ENCODE measurements at places on chromosomes 13 and 19. TPM values are rescaled to one million over a fixed set of nuclear protein-coding genes. Genes with fewer than 3 reads are reported as not detected.
A peak's percentile ranks its signal among the peaks of the same experiment; 100 is the strongest.

DNA sequence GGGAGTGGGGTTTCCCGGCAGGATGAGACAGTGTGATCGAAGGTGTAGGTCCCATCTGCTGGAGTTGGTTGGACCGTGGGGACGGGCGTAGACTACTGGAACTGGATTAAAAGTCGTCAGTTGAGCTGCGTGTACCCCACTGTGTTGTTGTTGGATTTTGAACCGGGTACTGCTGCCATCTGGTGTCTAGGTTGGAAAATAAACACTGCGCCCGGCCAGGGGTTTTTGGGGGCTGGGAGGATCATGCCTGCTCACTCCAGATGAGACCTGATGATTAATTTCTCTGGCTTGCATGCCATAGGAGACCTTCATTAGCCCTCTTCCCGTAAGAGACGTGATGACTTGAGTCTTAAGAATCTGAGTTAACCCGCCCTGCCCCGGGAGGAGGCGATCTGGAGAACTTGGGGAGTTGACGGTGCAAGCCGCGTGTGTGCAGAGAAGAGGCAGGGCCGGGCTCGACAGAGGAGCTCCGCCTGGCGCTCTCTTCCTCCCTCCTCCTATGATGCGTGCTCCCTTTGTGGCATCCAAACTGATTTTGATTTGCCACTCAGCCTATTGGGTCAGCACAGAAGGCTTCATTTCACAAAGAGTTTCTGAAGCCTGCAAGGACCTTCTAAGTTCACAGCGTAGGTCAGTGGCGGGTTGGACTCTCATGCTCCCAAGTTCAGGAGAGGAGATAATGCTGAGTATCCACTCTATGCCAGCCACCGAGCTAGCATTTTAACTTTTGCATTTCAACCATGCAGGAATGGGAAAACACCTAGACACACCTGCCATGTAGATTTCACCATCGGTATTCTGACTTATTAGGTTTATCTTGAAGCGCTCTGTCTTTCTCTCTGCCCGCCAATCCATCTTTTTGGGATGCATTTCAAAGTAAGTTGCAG is 2.7 kb downstream of the UHRF1 start:
- DNase-seq = peak; percentile 75

GRCh38 chr19:6271721-6272410 is 7.9 kb downstream of the MLLT1 start:
- no peak for DNase-seq

DNA sequence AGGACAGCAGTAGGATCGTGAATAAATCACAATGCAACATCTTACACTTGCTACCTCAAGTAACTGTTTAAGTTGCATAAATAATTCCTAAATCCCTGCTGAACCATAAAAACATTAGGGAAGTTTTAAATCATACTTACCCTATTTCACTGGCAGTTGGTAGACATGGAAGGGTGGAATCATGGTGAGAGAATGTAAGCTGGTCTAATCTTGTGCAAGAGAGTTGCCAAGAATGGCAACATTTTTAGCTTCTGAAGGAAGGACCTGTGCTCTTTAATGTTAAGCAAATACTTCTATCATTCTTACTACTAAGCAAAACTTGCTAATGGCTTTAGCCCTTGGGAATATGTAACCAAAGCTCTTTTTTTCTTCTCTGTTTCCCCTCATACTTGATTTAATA is 46.8 kb downstream of the MTUS2 start:
- DNase-seq = no peak

GRCh38 chr19:51686171-51686570 is 7.0 kb upstream of the SPACA6 start:
- DNase-seq = no peak

DNA sequence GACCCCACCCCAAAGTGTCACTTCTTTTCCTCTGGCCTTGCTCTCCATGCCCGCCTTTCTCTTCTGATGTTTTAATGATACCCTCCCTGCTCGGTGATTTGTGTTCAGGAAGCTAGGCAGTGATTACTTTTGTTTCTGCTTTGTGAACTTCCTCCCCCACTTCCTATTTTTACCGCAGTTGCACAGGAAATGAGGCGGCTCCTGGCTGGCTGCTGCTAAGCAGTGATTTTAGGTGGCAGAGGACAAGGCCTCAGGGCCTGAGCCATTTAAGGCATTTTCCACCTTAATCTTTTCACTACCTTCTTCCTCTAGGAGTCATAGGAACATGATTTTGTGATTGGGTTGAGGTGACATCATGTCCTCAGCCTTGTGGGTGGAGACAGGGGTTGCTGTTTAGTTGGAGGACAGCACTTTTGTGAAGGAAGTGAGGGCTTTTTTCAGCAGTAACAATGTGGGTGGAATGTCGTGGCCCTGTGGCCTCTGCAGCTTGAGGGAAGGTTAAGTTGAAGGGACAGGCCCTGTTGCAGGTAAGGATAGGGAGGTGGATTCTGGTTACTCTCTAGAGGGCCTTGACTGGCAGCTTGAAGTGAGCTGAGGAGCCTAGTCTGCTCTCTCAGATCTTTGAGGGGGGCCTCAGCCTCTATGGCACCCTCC is 15.7 kb downstream of the GARRE1 start:
- DNase-seq = peak; percentile 89

DNA sequence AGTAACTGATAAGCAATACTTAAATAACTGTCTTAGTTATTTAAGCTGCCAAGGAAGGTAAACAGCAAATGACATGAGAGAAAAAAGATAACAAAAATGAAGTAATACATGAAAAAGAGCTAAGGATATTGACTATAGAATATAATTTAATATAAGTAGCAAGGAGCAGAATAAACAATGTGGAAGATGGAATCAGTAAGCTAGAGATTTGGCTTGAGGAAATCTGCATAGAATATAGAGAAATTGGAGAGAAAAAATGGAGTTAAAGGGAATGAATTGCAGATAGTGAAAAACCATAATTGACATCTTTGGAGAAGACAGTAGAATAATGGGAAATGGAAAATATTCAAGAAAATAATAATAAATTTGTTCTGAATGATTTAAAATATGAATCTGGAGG is 127.1 kb downstream of the PDS5B start:
- DNase-seq = no peak

- no peak for DNase-seq
Observed at GRCh38 chr13:24232474-24232873, 72.0 kb downstream of the SPATA13 start.

DNA sequence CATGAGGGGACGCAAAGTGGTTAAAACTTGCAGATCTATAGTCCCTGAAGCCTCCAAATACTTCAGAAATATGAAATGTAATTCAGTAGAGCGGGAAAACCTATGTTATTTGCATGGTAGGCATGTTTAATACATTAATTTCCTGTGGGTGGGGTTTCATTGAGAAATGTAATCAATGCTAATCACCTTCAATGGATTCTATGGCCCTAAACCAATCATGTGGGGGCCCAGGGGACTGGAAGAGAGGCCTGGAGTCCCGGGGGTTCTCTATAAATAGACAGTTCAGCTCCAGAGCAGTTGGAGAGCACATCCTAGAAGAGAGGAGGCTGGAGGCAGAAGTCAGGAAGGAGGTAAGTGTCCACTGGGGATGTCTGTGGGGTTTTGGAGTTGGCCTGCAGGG is at the start of gene ZSCAN5C:
TSS of gene ZSCAN5C (plus strand) at position 301 of the 400 bp plus-strand sequence. CDS start 3,641 bp downstream, outside the sequence.
- no peak for DNase-seq

DNA sequence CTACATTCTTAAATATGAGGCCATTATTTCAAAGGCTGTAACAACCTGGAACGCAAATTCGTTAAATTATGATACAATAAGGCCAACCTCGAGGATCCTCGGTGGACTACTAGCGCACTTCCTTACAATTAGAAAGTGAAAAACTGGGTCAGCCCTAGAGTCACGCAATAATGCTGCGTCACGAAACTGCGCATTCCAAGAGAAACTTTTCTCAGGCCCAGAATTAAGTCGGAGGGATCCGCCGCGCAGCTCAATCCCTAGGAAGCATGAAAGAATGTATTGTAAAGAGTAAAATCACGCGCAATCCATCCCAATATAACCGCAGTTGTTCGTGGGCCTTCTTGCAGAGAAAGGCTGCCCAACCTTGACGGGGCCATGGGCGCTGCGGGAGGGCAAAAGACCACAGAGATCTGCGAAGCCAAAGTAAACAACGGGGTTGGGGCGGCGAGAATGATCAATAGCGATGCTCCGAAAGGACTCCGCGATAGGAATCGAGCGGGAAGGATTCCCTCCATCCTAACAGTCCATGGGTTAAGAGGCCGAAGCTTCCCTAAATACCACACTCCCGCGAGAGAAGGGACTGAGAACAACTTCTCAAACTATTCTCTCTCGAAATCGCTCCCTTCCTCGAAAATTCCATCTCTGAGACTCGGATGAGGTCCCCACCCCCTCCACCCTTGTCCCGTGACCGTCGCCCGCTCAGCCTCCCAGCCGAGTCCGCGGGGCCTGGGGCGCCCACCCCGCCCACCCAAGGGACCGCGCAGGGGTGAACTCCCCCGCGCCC is 564 bp downstream of the SPART start:
- no peak for DNase-seq

DNA sequence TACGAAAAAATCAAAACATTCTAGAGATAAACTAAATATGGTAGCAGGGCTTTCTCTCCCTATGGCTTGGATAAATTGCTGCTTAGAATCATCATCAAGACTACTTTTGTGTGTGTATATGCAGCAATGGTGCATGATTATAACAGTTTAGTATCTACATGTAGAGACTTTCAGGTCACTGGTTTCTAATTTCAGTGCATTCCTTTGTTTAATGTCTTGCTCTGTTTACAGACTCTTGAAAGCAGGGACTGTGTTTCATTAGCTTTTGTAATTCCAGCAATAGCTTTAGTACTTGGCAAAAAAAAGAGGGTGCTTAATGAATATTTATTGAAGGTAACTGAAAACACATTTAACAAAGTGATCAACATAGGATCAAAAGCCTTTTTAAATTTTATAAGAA is 420.7 kb downstream of the PCDH9 start:
- DNase-seq = no peak

DNA sequence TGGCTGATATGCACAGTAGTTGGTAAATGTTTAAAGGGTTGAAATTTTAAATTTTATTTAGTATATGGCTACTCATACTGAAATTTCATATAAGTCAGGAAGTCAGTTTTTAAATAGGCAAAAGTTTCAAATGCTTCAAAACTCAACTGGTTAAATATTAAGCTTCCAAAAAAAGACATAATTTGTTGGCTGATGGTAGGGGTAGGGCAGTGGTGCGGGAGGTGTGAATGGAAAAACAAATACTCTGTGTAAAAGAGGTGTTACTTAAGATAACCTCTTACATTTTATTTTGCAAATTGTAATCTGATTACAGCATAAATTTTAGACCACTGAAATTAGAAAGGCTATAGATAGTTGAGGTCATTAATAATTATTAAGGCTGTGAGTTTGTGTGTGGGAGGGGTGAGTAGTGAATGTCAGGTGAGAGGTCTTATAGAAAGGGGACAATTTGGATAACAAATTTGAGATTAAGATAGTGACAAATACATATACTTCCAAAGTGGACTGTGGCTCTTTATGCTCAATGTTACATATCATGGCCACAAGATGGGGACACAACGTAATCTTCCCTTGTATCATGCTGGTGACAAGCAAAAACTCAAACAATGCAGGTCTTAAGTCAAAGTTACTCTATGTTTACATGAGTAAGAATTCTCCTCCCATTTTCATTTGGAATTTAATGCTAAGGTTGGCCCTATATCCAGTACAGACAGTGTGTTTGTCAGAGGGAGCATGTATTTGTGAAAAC is 36.6 kb upstream of the OXGR1 start:
- no peak for DNase-seq

DNA sequence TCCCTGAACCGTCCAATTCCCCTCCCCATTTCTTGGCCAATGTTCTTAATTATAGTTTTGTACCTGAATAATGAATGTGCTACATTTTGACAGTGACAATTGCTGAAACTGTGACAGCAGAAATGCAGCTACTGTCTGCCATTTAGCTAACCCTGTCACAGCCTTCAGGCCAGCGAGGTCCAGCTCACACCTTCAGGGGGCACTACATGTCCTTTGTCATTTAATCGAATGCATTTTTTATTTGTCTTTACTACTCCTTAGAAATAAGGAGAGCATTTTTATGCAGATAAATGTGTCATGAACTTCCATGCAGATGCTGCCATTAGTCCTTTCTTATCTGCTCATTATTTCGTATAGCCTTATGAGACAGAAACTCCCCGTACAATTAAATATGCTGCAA is 159.9 kb downstream of the MZT1 start:
- DNase-seq = no peak

- DNase-seq = no peak
Observed at GRCh38 chr13:53759016-53759415, 730.4 kb downstream of the OLFM4 start.

- DNase-seq = no peak
Observed at GRCh38 chr13:57633950-57634838, 2.6 kb downstream of the PCDH17 start.

- DNase-seq = no peak
Observed at GRCh38 chr13:33105387-33106005, 89.3 kb downstream of the KL start.

GRCh38 chr13:106042996-106043581 is 492.4 kb downstream of the EFNB2 start:
- no peak for DNase-seq

GRCh38 chr19:11306337-11306736 is 10.4 kb downstream of the TSPAN16 start:
- DNase-seq = no peak

- DNase-seq = no peak
Observed at GRCh38 chr13:97295283-97296182, 73.4 kb downstream of the MBNL2 start.

GRCh38 chr13:24505256-24505655 is 7.3 kb downstream of the PARP4 start:
- no peak for DNase-seq

- DNase-seq = peak; percentile 57
Observed at GRCh38 chr19:532561-533363, 1.2 kb downstream of the CDC34 start.

- DNase-seq = no peak
Observed at GRCh38 chr13:41383386-41383785, 72.3 kb downstream of the NAA16 start.

DNA sequence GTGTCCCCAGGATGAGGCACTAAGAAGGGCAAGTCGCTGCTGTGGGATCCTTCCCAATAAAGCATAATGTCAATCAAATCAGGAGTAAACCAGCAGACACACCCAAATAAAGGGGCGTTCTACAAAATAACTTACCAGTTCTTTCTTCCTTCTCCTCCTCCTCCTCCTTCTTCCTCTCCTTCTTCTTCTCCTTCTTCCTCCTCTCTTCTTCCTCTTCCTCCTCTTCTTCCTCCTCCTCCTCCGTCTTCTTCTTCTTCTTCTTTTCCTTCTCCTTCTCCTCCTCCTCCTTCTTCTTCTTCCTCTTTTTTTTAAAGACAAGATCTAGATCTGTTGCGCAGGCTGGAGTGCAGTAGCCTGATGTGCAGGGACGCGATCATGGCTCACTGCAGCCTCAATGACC is 225.8 kb downstream of the UQCRFS1 start:
- DNase-seq = no peak

GRCh38 chr13:87459419-87459818 is 211.8 kb upstream of the SLITRK5 start:
- no peak for DNase-seq

TEX29 gene
- not detected for total RNA-seq

IGFL1 gene
- not detected for total RNA-seq

AMER2 gene
- total RNA-seq = not detected

C13orf42 gene
- not detected for total RNA-seq

FGF22 gene
- 0.48 TPM for total RNA-seq

KIR3DL1 gene
- total RNA-seq = not detected

SHISA2 gene
- not detected for total RNA-seq

ANGPTL4 gene
- total RNA-seq = not detected

NLRP4 gene
- total RNA-seq = 4.0 TPM

TMEM145 gene
- 1.8 TPM for total RNA-seq
